ENCODE measurements at places on chromosomes 4 and X.

- DNase-seq = no peak
These were observed 129.3 kb downstream of the RBMX2 start for GRCh38 chrX:130531066-130531465.

DNA sequence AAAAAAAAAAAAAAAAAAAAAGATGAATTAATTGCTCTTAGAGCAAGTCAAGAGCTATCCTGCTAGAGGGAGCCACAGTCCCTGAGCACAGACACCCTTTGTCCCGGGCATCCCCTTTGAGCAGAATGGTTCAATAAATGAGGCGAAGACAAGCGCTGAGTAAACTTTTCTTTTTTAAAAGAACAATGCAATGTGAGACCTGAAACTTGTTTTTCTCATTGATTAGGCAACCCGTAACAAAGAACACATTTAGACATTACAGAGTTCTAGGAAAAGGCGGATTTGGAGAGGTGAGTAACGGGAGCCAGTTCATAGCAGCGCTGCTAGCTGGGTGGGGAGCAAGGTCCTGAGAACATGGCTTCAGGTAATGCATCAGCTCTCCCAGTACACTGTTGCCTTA is 46.1 kb downstream of the GRK4 start:
- no peak for DNase-seq

DNA sequence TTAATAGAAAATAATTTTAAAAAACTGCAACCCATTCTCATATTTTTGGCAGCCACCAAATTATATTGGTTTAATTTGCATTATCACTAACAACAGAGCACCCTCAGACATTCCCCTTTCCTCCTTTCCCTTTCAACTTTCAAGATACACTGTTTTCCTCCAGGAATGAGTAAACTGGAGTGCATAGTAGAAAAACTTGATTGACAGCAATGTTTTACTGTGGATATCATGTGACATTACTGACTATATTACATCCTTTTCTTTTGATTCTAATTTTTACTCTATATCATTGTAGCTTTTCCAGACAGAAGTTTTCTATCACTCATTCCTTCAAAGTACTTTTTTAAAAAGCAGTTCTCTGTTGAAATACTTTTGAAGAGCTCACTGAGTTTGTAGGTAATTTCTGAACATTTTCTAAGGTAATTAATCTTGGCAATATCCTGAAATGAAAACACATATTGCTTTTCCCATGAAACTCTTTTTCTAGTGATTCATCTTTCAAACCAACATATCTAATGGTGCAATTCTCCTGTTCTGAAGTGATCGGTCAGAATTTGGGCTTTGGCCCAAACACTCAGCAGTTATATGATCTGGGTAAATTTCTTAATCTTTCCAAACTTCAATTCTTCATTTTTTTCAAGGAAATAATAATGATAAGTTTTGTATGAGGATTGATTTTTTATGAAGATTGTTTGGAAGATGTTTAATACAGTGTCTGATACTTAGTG is 920.4 kb upstream of the EPHA5 start:
- DNase-seq = no peak

DNA sequence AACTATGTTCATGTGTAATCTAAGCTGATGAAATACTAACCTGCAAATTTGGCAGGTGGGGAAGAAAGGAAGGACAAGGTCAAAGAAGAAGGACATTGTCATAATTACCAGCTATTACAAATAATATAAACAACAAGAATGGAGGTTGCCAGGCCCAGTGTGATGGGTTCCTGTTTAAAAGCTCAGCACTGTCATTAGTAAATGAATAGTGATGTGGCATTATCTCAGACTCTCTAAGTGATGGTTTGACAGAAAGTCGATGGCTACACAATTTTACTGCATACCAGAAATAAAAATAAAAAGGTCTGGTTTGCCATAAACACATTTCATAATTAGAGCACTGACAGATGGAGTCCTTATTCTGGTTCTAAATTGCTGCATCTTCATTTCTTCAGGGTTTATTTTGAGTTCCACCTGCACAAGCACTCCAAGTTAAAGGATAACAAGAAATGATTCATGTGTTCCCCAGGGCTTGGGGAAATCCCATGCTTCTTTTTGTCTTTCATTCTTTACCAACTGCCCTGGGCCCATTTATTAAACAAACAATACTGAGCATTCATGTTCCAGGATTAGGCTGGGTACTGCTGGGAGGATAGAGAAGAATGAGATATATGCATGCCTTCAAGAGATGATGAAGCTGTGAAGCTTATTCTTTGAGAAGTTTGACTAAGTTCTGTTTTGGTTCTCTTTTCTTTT is 367.8 kb upstream of the RASGEF1B start:
- DNase-seq = no peak

DNA sequence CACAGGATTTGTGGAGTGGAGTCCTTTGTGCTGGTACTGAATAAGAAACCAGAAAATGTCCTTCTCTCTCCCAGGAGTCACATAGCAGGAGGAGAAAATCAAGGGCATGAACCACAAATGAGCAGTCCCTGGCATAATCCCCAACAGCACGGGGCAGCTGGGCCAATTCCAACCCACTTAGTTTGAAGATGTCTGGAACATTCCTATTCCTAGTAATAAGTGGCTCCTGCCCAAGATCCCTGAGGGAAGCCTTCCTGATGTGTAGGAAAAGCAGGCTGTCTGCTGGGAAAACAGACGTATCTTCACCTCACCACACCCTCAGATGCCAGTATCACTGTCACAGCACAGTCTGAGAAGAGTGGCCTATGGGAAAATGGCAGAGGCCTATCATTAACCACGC is 182.8 kb upstream of the MAP3K15 start:
- DNase-seq = no peak
